ENCODE measurements at places on chromosomes 13 and 19.
A peak's percentile ranks its signal among the peaks of the same experiment; 100 is the strongest.

DNA sequence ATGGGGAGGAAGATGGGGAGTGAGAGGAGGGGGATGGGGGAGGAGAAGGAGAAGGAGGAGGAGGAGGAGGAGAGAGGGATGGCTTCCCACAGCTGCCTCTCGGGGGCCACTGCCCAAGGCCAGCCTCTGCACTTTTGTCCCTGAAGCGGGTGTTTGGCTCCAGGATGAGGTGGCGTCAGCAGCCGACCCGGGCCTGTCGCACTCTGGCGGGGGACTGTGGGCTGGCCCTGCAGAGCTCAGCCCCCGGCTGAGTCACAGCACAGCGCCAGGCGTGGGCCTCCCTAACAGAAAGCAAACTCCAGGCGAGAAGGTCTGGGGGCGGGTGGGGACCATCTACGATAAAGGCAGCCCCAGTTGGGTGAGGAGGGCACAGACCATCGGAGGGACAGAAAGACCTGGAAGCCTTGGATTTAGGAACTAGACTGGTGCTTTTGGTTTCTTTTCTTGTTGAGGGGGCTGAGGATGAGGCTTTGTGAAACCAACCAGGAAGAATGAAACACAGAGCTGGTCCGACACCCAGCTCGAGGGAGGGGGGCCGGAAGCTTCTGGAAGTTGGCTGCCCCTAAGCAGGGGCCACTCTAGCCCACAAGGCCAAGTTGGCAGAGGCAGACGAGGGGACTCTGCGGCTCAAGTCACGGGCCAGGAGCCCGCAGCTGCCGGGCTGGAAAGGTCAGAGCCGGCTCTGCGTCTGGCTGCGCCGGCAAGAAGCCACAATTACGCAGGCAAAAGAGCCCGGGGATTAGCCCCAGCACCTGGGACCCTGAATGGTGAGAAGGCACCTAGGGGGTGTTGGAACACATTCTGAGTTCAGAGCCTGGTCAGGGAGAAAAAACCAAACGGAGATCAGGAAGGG lies 18.2 kb downstream of the LSM4 start:
- DNase-seq, result peak; percentile 64

GRCh38 chr13:98050041-98050466 lies 92.8 kb upstream of the FARP1 start:
- DNase-seq, result no peak

- DNase-seq, result peak; percentile 5
Observed at GRCh38 chr19:1173159-1173844, 766 bp downstream of the SBNO2 start.

DNA sequence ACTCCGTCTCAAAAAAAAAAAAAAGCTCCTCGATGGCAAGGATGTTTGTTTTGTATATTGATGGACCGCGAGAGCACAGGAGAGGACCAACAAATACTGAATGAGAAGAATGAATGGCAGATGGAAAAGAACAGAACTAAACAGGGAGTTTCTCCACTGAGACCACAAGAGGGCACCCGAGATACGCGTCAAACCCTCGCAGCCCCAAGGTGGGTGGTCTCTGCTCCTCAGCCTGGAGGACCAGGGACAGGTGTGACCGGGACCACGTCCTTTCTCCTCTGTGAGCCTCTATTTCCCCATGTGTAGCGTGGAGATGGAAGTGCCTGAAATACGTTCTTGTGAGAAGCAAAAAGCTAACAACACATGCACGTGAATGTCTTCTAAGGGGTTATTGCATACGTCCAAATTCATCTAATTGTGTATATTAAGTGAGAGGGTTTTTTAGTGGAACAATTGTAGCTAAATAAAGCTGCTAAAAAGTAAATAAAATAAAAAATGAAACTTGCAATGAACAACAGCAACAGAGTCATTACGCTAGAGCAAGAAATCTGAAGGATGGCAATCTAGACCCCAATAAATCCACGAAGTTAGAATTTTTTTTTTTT lies 8.3 kb upstream of the CDC42EP5 start:
- DNase-seq, result peak; percentile 26

GRCh38 chr13:26025196-26025595 lies 26.6 kb downstream of the SHISA2 start:
- no peak for DNase-seq

GRCh38 chr19:48493718-48494401 lies 17.8 kb downstream of the LMTK3 start:
- DNase-seq, result no peak

DNA sequence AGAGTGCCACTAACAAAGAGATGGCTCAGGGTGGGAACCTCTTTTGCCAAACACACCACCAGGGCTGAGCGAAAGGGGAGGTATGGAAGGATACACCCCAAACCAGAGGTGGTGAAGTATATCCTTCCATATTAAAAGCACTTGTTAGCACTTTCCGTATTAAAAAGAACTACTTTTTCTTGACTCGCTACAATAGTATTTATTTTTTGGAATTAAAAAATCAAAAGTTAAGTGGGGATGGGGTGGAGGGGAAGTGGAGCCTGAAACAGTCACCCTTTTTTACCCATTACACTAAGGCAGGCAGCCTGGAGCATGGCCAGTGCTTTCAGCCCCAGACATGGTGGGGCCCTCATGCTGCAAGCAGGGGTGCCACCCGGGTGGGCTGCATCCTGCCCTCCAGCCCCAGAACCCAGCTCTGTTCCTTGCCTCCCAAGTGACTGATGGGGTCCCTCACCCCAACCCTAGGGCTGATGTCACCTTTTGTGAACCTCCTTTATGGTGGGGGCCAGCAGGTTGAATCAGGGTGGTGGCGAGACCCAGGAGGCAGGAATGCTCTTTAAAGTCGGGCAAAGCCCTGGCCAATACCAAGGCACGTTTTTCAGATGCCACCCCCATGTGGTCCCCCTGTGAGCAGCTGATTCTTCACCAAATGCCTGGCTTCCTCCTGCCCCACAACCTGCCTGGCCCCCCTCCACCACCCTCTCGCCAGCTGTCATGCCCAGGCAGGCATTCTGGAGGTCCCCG lies 31.0 kb downstream of the LYL1 start:
- no peak for DNase-seq

- DNase-seq, result no peak
Observed at GRCh38 chr13:46804391-46804815, 7.4 kb upstream of the ESD start.

DNA sequence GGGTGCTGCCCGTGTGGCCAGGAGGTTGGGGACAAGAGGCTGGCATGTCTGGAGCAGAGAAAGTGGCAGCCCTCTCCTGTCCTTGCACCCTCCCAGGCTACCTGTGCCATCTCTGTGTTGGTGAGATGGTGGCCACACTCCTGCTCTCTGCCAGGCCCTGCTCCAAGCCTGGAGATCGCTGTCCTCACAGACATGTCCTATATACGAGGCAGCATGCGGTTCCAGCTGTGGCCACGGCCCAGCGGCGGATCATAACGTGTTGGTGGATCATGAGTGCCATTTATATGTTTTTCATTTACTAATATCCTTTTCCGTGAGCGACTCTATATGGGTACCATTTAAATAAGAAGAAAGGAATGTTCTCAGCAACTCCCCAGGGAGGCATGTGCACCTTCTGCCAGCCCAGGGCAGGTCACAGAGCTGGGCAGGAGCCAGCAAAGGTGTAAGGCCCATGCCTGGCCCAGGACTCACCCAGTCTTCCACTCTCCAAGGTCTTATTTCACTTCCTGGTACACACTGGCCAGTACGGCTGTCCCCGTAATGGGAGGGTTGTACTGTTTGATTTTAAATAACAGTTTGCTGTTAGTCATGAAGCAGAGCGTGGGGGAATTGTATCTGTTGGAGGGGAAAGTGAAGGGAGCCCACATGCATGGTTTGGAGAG lies 47.2 kb upstream of the LDLR start:
- no peak for DNase-seq

Measured in bone marrow (tissue), 2 donors.